LHCN-M2 (cell line): ENCODE measurements at places on chromosomes 7 and 10.

- DNase-seq: no peak
Measured at GRCh38 chr7:109663806-109664205, 1094.1 kb downstream of the DNAJB9 start.

GRCh38 chr7:23247603-23248335 lies 1.2 kb downstream of the GPNMB start:
- DNase-seq: peak; percentile 28

GRCh38 chr10:63438506-63439498 lies 27.0 kb downstream of the JMJD1C start:
- DNase-seq: no peak

DNA sequence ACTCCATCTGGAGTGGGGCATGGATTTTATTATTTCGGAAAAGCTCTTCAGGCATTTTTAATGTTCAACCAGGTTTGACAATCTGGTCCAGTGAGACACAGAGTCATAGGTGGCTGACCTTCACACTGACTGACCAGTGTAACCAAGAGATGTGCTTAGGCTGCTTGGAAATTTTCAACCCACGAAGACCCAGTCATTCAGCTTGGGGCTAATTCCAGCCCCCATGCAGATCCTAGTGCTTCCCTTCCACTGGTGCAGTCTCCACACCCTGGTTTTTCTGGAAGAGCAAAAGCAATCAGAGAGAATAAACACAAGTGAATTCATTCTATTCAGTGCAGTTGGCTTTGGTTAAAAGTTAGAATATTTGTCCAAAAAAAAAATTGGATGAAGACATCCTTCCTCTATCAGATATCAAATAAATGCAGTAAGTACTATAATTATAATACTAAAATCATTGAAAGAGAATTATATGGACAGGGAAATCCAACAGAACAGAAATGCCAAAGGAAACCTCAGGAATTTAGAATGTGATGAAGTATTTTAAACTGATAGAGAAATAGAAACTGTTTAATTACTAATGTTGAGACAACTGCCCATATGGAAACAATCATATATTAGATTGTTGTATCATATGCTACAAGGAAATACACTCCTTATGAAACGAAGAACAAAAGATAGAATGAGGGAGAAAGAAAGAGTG lies 178.0 kb downstream of the NPSR1 start:
- DNase-seq: no peak

DNA sequence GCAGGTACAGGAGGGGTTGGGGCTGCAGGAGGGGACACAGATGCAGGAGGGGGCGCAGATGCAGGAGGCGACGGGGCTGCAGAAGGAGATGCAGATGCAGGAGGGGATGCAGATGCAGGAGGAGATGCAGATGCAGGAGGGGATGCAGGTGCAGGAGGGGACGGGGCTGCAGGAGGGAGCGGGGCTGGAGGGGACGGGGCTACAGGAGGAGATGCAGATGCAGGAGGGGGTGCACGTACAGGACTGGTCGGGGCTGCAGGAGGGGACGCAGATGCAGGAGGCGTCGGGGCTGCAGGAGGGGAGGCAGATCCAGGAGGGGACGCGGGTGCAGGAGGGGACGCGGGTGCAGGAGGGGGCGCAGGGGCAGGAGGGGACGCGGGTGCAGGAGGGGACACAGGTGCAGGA lies 66.5 kb downstream of the VWA2 start:
- DNase-seq: no peak

- DNase-seq: no peak
Measured at GRCh38 chr7:9575716-9576115, 1142.3 kb downstream of the NXPH1 start.

DNA sequence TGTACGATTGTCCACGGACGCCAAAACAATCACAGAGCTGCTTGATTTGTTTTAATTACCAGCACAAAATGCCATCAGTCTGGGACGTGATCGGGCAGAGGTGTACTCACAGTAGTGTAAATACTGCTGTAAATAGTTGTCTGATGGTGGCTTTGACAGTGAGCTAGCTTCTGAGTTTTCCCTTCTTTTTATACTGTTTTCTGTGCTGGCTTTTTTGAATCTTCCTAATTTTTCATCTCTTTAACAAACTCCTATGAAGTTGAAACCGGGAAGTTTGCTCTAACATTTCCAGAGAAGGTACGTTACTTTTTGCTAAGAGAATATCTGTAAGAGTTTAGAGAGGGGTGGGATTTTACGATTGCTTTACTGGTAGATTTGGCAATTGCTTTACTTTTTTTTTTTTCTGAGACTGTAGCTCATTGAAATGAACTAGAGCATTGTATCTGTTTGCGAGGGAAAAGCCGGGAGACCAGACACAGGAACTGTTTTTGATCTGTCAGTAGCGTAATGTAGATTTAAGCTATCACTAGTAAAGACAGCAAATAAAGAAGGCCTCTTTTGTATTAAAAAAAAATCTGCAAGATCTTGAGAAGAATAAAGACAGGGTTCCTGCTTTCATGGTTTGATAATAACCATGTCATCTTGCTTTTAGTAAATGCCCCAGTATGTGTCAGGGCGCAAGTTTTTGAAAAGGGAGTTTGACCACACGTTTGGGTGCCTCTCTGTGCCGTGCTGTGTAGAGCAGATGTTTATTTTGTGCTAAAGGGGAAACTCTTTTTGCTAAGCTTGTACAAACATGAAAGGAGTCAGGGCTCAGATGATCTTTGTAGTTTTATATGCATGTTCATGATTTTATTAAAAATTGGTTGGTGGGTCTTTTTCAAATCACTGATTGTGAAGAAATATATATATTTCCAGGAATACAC lies 712 bp downstream of the FOXP2 start:
- DNase-seq: no peak

DNA sequence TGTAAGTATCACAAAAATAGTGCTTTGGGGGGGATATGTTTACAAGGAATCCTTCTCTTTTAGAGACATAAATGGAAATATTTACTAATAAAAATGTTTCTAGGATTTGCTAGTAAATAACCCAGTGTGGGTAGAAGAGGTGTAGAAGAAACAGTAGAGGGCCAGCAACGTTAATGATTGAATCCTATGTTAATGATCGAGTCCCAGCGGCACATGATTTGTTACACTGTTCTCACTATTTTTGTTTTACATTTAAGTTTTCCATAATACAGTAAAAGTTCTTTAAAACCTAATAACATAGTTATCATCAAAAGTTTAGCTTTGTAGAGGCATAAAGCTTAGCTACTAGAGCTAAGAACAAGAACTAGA lies 66.0 kb downstream of the UBE2H start:
- no peak for DNase-seq

DNA sequence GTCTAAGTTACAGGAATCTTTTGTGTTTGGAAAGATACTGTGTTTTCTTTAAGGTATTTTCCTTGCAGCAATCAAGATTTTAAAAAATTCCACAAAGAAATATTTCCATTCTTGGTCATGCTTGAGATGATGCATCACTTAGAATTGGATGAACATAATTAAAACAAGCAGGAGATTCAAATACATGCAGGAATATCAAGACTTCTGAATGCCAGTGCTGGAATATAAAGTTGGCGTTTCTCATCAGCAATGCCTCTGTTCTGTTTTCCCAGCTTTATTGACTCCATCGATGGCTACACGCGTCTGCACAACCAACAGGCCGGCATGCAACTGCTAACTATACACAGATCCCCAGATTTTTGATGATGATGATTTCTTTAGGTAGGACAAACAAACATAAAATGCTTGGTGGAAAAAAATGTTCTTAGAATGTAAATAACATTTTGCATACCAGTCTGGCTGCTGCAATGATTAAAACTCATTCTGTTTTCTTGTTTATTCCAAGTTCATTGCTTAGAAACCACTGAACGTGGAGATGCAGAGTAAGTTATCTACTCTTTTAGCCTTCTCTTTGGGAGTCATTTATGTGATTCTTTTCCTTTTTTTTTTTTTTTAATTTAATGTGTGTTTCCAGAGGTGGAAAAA lies 91.3 kb upstream of the FAM171A1 start:
- DNase-seq: no peak

DNA sequence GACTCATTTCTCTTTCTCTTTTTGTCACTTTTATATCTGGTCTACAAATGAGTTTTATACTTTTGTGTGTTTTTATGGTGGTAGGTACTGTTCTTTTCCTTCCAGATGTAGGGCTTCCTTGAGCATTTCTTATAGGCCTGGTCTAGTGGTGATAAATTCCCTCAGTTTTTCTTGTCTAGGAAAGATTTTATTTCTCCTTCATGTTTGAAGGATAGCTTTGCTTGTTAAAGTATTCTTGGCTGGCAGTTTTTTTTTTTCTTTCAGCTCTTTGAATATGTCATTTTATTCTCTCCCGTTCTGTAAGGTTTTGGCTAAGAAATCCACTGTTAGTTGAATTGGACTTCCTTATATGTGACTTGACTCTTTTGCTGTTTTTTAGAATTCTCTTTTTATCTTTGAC lies 292.7 kb downstream of the RPS24 start:
- no peak for DNase-seq
